ENCODE measurements at places on chromosomes 6 and 20.

- DNase-seq, result no peak
Measured at GRCh38 chr6:88380618-88381288, 214.6 kb upstream of the CNR1 start.

DNA sequence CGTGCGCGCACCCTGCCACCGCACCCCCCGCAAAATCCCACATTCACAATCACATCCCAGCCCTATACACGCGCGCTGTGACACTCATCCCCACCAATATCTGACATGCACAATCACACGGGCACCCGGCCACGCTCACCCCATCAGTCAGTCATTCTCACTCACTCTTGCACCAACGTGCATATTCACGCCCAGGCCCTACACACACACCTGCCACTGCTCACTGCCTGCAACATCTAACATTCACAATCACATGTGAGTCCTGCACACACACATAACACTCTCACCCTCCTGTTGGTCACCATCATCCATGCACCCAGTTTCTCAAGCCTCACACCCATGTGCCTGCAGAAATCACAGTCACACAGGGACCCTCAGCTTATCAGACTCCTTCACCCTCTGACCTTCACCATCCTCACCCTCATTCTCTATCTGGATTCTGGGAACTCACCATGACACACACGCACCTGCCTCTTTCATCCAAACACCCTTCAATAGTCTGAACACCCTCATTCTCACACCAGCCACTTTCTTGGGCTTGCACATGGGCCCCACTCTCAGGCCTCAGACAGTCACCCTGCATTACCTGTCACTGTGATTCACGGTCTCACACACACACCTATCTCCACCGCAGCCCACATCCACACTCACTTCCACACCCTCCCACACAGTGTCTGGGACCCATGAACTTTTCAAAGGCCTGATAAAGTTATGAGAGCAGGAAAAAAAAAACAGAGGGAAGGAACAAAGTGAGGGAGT, 748 bp upstream of the ATP9A start:
- no peak for DNase-seq

GRCh38 chr6:113654396-113654795, 202.7 kb upstream of the MARCKS start:
- peak; percentile 79 for DNase-seq

DNA sequence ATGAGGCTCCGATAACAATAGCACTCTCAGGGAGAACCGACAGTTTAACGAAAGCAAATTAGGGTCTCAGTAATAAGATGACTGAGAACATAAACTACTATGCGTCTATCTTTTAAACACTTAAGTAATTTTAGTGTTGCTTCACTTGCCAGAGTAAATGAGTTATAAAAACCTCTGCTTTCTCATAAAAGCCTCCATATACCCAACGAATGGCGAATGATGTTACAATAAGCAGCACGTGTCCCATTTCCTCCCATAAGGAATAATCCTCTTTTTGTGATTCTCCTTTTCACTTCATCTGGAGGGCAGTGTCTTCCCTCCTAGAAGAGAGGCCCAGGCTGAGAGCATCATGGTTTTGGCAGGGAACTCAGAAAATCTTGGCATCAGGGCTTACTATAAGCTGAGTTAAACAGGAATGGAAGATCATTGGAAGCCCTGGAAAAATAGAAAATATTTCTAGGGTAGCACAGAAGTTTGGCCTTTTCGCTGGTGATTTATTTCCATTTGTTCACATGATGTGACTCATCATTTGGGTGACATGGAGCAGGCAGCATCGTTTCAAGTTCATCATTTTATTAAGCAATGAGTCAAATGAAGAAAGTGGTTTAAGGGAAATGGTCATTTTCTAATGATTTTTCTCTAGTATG, 255.4 kb downstream of the ATXN1 start:
- peak; percentile 34 for DNase-seq

GRCh38 chr20:25287631-25288290, 39.9 kb downstream of the PYGB start:
- DNase-seq, result no peak

DNA sequence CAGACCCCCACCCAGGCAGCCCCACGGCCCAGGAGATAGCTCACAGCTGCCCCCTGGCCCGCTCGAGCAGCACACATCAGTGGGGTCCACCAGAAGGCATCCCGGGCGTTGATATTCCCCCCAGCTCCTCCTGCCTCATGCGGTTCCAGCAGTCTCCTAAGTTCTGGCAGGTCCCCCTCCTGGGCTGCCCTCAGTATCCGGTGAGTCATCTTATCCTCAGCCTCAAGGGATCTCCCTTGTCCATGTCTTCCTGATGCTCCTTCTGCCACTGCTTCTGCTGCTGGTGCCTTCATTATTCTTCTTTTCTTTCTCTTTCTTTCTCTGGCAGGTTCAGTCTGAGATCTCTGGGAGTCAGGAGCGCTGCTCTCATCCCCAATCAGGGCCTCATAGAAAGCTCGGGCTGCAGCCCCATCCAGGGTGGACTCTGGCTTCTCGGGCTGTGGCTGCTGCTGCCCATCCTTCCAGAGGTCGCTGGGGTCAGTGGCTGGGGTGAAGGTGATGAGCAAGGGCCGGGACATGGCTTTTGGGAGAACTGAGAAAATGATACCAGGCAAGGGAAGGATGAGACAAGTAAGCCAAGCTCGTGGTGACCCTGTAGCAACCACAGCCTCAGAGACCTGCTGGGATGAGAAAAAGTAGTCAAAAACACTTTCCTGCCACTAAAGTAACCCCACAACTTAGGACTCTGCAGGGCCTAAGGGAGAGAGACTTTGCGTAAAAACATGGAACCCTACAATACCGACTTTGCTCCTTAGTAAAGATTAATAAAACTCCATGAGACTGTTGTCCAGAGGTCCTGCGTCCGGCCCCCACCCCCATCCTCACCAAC, 622 bp downstream of the GPANK1 start:
- peak; percentile 76 for DNase-seq

- DNase-seq, result no peak
Measured at GRCh38 chr6:140271759-140272377, 897.4 kb upstream of the CITED2 start.

GRCh38 chr6:18515767-18516166, 128.6 kb downstream of the RNF144B start:
- peak; percentile 12 for DNase-seq

- no peak for DNase-seq
Measured at GRCh38 chr6:7171119-7171518, 63.4 kb downstream of the RREB1 start.

- DNase-seq, result peak; percentile 80
Measured at GRCh38 chr20:46122071-46122470, 4.0 kb downstream of the CD40 start.

DNA sequence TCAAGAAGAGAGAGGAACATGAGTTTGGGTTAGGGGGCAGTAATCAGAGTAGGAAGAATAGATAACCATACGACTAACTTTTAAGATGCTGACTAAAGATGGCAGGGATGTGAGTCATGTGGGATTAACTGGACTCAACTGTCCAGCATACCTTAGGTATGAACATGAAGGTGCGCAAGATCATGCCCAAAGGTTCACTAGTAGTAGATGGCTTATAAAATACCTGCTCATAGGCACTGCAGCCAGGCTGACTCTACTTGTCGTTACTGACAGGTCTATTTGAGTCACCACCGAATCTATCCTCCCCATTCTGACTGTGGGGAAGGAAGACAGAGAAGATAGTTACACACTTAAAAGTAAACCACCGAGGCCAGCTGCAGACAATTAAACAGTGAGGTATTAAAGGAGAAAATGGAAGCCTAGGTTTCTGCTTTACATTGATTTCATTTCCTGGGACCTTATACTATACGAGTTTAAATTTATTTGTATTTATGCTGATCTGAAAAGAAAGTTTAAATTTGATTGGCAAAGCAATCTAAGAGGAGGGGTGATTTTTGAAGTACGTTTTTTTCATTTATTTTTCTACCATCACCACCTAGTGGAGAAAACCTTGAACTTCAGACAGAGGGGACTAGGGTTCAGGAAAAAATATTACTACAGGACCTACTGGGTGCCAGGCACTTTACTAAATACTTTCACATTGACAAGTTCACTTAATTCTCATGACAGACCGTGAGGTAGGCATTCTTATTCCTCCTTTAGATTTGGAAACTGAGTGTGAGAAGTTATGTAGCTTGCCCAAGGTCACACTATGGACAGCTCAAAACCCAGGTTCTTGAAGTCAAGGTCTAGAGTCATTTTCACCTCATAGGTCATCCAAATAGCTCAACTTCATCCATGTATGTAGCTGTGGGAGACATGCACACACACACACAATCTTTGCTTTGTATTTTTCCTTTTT, 4.0 kb upstream of the WRNIP1 start:
- DNase-seq, result no peak

GRCh38 chr20:24736131-24736843, 212.8 kb upstream of the CST7 start:
- DNase-seq, result peak; percentile 1

DNA sequence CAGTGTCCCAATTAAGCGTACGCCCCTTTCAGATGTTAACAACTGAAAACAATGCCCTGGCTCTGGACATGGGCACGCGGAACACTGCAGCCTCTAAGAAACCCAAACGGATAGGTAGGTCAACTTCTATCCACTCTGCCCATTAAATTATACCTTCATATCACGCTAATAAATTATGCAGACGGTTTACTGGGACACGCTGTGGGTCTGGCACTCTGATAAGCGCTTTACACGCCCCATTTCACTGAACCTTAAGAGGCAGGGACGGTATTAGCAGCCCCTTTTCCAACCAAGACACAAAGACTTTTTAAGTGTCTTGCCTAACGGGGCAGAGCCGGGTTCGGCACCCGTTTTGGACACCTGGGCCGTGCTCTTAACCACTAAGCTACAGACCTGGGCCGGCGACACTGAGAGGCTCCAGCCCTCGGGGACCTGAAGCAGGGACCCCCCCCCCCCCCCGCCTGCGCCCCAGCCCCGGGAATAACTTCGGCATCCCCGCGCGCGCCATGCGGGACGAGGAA, 744 bp downstream of the STAU1 start:
- DNase-seq, result no peak

- DNase-seq, result no peak
Measured at GRCh38 chr20:49759266-49759950, 45.7 kb upstream of the B4GALT5 start.
